ENCODE measurements at places on chromosomes 12 and 14.
A peak's percentile ranks its signal among the peaks of the same experiment; 100 is the strongest.

GRCh38 chr12:47797441-47797840, 22.3 kb downstream of the HDAC7 start:
- DNase-seq, result no peak

GRCh38 chr12:92634202-92634601, 68.6 kb upstream of the PLEKHG7 start:
- DNase-seq, result no peak

- no peak for DNase-seq
These were observed 39.7 kb downstream of the CPSF6 start for GRCh38 chr12:69278814-69279782.

DNA sequence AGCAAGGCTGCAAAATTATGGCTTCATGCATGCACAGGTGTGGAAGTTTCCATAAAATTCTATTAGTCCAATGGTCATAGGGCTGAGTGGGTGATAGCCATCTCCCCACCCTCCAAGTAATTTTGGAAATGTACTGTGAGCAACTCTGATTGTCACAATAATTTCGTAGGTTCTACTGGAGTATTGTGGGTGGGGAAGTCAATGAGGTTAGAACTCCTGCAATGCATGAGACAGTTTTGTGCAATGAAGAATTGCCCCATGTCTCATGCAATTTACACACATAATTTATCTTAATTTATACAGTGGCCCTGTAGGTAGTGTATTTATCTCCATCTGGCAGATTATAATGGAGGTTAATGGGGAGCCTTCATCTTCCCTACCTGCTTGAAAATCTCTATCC, 20.5 kb downstream of the IFNG start:
- DNase-seq, result no peak

DNA sequence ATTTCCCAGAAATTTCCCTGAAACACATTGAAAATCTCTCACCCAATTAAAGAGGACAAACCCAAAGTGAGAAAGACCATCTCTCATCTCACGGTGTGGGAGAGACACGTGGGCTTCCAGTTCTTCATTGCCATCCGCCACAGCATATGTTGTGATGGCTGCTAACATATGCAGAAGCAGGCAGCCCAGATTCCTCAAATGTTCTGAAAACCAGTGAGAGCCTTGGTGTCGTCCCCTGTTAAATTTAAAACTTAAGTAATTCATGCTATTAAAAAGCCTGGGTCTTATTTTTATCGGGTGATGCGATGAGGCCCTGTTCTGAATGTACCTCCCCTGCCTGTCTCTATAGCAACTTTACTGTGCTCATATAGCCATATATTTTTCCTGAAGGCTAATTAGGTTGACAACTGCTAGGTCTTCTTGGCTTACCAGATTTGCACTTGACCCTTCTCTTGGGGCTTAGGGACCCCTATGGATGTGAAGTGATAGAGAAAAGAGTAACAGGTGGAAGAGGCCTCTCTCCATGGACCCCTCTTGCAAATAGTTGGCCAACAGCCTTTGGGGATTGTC, 2.8 kb upstream of the FGF6 start:
- no peak for DNase-seq

DNA sequence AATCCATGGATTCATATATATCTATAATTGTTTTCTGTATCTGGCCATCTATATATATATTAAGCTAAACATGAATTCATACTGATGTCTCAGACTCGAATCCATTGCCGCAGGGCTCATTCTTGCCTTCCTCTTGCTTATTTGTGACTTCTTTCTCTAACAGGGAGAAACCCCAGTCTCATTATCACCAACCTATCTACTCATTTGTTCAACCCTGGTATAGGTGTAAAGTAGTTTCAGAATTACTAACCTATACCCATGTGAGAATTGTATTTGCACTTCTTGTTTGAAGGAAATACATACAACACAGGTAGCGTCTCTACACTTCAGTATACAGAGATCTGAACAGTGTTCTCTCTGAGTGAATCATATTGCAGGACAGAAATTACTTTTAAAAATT, 77.7 kb downstream of the PTPN11 start:
- peak; percentile 8 for DNase-seq

DNA sequence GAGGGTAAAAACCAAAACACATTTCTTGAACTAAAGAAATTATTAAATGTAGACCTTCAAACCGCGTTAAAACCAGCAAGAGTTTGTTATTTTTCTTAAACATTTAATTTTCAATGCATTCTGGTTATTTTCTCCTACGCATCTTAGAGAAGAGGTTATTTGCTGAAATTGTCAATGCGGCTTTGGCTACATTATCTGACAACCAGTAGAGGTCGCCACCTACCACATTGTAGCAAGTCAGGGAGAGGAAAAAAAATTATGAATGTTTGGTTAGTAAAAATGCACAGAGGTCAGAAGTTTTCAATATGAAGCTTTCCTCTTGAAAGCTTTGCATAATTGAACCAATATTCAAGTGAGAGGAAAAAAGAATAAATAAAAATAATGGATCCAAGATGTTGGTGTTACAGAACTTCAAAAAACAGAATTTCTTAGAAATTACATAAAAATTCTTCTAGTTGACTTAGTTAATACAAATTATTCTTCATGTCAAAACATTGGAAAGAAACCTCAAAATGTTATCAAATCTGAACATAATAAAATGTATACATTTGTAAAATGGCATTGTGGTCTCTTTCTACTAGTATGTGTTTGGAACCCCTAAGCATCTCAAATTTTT, 159.4 kb upstream of the TMTC2 start:
- DNase-seq, result no peak

Data from stimulated activated CD4-positive, alpha-beta T cell treated with anti-CD3 and anti-CD28 coated beads, TNF-alpha, amount 100 ng/mL, for 48 hours (primary cell).